ENCODE measurements at places on chromosomes 16 and 17.

DNA sequence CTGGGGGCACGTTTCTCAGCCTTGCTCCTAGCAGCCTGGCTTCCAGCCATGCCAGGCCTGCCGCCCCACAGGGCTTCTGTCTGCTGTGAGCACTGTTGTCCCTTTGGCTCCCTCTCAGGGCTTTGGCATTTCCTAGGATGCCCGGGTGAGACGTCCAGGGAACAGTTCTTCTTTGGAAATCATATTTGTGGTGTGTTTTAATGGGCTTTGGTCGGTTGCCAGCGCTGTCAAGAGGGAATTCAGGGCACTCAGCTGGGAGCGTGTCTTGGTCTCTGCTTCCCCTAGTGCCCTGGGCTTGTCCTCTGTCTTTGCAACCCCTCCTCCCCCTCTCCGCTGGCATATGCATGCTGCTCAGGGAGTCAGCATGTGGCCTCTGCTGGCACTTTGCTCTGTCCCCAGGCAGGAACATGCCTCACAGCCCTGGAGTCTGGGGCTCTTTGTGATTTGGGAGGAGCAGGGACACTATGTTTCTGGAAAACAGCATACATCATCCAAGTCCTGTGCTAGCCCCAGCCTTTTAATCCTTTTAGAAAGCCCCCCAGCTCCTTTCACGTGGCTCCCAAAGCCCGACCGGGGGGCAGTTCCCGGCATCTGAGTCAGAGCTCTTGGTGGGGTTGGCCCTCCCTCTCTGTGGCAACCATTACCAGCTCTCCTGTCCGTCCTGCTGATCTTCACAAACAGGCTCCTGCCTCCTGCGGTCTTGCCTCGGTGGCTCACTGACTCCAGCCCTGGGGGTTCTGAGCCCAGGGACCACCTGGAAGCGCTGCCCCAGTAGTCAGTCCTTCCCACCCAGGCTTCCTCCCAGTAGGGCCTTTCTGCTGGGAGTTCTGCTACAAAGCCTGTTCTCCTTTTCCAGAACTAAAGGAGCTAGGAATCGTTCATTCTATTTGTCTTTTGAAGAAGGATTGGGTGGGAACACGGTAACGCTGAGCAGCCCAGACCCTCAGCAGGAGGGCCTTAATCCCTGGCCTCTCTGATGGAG, 26.7 kb downstream of the SAP30BP start:
- no peak for DNase-seq

GRCh38 chr16:58853854-58854791, 120.0 kb upstream of the GOT2 start:
- no peak for DNase-seq

- DNase-seq = no peak
Measured at GRCh38 chr17:20083156-20083859, 74.1 kb downstream of the SPECC1 start.

DNA sequence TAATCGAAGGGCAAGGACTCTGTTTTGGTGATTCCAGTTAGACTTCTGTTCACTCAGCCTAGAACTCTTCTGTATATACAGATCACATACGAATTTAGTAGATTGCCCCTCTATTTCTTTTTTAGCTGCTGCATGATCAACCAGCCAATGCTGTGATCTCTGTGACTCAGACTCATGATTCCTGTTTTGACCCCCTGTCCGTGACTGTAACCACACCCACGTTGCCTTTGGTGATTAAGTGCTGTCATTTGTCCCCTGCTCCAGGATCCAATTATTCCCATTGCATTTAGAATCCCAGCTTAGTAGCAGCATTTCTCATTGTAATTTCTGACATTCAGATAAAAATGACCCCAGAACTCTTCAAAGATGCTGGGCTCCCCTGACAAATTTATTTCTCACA, 545.7 kb downstream of the NPIPA7 start:
- DNase-seq = peak; percentile 13

DNA sequence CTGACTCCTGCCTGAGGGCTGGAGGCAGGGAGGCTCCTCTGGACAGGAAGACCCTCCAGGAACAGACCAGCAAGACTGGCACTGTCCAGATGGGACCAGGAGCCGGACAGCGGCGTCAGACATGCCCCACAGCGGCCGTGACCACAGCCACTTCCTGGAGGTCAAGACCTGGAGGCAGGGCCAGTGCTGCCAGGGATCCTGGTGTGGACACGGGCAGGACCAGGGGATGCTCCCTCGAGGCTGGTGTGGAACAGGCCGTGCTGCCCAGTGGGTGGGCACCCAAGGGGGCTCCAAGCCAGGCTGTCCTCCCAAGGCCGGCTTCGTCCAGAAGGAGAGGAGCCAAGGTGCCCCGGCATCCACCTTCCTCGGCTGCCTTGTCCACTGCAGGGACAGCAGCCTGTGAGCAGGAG, 4.5 kb upstream of the CCDC57 start:
- peak; percentile 15 for DNase-seq

DNA sequence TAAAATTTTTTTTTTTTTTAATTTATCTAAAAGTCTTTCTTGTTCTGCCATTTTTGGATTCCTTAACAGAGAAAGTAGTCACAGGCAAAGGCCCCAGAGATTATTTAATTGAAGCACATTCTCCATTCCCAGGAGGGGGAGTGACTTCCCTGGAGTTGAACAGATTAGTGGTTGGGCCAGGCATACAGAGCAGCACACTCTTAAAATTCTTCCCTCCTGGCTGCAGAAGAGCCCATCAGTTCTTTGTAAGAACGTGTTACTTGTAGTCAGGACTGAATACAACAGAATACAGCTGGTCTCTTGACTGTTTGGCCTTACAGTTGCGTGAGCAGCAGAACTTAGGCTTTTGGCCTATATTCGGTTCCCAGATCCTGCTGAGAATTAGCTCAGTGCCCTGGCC, 1.8 kb downstream of the ALKBH5 start:
- DNase-seq = no peak

DNA sequence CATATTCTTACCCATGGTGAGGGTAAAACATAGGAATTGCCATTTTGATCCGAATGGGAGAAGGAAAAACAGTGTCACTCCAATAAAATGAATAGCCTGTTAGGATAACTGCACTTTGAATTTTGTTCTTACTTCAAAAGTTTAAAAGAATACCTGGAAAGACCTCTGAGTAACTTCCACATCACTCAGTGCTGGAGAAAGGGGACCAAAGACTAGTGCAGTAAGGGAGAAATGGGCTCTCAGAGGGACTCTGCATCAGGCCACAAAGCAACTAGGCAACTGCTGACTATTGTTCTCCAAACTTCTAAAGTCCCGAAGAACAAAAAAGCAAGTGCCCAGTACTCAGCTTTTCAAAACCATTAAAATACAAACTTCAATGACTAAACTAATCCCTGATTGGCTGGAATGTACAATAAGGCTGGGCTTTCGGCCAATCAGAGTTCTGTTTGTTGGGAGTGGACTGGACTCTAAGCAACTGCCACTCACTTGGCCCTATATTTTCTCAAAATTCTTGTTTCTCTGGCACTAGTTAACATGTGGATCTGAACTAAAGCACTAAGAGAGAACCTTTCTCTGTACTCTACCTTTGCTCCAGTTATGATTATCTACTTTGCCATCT, 6.2 kb downstream of the DNAJC7 start:
- no peak for DNase-seq

DNA sequence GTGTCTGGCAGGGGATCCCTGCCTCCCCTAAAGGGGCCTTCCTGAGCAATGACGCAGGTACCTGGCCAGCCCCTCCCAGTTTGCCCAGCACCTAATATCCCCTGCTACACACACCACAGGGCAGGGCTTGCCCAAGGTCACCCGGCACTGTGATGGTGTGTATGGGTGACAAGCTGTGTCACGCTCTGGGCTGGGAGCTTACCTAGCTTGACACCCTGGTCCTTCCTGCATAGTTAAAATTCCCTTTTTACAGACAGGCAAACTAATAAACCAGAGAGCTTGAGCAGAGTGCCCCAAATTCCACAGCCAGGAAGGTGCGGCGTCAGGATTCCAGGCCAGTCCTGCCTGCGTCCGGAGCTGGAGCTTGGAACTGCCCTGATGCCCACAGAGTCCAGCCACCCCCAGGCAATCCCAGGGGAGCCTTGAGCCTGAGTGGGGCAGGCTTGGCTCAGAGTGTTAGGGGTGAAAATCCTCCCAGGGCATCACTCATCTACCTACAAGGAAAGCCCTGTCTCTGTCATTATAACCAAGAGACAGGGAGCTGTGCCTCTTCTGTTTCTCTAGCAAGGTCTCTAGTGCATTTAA, 18.1 kb downstream of the MMP15 start:
- no peak for DNase-seq

DNA sequence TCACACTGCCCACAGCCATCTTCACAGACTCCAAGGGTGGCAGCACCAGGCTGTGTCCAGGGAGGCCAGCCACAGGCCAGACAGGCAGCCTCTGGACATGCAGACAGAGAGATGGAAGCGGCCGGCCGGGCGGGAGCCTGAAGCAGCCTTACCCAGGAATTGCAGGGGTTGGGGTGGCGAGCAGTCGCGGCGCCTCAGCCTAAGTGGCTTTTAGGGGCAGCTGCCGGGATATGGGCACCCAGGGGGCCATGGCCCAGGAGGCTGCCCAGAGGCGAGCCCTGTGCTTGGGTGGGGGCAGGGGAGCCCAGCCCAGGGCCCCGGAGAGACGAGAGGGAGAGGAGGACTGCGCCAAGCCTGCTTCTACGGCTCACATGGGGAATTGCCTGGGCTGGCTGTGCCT, 1.5 kb upstream of the NHERF2 start:
- DNase-seq = no peak

- no peak for DNase-seq
Measured at GRCh38 chr16:74450236-74450635, 29.0 kb upstream of the CLEC18B start.

DNA sequence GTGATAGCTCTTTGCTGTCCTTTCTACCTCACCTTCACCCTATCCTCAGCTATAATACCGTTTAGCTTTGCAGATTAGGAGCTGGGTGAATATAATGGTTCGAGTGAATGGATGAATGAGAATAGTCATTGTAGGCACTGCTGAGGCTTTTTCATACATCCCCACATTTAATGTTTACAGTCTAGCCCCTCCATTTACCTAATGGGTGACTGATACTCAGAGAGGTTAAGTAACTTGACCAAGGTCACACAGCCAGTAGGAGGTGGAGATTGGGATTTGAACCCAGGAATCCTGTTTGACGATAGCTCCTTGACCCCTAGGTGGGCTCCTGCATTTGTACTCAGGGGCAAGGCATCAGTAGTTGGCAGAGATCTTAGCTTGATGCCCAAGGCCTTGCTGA, 195.6 kb downstream of the CCDC182 start:
- no peak for DNase-seq

DNA sequence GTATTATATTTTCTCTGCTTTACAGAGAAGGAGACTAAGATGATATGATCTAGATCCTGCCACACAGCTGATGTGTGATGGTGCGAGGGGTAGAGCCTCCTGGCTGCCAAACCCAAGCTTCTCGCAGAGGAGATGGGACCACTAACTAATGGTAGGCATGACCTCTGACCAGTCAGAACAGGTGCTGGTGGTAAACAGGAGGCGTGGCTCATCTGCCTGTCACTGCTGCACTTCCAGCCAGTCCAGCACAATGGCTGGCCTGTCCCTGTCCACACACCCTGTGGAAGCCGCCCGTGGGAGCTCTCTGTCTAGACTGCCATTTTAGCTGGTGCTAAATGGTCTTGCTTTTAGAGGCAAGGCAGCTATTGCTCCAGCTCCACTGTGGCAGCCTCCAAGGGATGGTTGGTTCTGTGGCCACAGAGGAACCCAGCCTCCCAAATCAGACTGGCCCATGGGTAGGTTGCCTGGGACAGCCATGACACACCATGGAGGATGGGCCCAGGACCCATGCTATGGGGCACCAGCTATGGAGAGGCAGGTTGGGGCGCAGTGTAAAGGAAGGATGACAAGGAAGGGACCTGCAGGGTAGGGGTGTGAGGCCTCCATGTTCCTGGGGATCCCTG, 86.7 kb downstream of the KSR1 start:
- no peak for DNase-seq

GRCh38 chr16:81616321-81617020, 162.6 kb upstream of the PLCG2 start:
- DNase-seq = no peak

DNA sequence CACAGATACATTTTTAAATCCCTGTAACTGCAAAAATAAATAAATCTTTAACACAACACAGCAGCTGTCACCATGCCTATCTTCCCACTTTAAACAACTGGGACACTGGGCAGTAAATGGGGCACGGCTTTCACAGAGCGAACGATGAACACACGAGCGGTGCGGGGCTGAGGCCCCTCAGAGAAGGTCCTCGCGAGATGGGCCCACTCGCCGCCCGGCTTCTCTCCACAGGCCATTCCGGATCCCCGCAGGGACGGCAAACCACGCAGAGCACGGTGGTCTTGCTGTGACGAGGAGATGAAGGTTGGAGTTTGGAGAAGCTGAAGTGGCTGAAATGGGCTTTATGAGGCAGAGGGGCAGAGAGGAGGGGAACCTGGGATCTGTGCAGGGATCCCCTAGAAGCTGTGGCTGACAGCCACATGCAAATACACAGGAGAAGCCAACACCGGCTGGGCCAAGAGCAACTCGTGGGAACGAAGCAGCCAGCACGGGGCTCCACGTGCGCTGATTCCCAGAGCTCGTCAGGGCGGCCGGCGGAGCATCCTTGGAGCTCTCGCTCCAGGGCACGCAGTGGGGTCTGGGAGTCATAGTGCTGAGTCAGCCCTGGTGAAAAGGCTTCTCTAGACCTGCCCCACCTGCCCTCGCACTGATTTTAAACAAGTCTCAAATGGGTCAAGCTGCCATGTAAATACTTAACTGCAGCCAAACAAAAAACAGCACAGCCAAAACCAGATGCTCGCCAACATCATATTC, 31.7 kb downstream of the CCDC57 start:
- no peak for DNase-seq

DNA sequence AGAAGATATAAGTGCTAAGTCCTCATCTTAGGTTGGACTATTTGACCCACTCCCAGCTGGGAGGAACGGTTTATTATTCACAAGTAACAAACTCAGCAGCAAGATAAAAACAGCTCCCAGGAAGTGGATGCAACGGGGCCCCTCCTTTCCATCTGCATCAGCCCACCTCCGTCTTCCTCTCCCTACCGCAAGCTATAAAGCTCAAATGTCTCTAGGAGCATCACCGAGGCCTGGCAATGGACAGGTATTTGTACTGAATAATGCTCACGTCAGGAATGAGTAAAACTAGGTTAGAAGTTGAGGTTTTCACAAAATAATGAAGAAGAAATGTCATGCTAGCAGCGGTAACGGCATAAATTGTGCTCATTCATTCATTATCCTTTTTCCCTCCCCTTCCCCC, 408.7 kb upstream of the PSMD7 start:
- no peak for DNase-seq

- DNase-seq = no peak
Measured at GRCh38 chr17:18002171-18002570, 29.5 kb downstream of the DRC3 start.

GRCh38 chr16:3655030-3655395, 522 bp downstream of the DNASE1 start:
- no peak for DNase-seq

DNA sequence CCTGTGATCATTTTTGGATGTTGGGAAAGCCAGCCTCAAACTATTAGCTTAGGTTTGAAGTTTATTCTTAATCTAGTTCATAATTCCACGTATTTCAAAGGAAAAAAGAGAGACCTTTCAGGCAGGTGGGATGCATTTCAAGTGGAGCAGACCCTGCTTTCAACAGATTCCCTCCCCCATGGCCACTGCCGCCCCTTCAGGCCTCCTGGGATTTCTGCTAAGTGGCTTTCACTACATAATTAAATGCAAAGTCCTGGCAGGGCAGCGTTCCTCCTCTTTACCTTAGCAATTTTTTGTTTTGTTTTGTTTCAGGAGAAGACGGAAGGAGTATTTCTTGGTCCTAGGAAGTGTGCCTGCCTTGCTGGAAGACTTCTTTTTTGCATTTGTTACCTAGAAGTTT, 36.6 kb downstream of the MAF start:
- DNase-seq = no peak

- DNase-seq = no peak
Measured at GRCh38 chr17:47663912-47664623, 14.3 kb downstream of the KPNB1 start.

GRCh38 chr17:49580981-49581647, 5.4 kb downstream of the NXPH3 start:
- no peak for DNase-seq
